ENCODE measurements at places on chromosomes 2 and 18. TPM values are rescaled to one million over a fixed set of nuclear protein-coding genes. Genes with fewer than 3 reads are reported as not detected.

DNA sequence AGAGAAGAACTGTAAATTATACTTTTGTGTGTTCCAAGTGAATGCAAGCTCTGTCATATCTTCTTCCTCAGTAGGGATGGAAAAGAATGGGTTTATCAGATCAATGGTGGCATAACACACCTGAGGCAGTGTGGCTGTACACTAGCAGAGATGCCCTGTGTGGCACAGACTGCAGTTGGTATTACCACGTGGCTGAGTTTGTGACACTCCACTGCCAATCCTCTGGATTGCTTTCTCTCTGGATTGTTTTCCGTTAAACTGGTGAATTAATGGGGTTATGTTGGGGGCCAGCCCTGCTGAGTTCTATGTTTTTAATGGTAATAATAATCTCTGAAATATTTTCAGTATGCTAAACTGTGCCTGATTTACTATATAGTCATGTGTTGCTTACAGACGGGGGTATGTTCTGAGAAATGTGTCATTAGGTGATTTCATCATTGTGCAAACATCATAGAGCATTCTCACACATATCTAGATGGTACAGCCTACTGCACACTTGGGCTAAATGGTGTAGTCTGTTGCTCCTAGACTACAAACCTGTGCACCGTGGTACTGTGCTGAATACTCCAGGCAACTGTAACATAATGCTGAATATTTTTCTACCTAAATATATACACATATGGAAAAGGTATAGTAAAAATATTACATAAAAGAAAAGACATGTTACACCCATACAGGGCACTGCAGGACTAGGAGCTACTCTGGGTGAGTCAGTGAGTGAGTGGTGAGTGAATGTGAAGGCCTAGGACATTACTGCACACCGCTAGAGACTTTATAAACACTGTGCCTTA lies 84.7 kb upstream of the ST6GAL2 start:
- no peak for DNase-seq

DNA sequence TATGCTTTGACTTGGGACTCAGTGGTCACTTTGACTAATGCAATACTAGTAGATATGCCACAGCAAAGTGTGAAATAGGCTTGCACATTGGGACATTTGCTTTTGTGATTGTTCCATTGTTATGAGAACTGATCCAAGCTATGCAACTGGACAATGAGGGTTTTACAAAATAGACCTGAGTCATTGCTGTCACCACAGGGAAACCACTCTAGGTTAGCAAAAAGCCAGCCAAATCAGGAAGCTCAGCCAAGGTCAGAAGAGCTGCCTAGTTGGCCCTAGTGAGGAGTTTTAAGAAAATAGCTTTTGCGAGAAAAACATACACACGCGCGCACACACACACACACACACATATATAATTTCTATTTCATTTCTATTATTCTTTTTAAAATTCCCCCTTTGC lies 452.4 kb upstream of the CDH7 start:
- no peak for DNase-seq

GRCh38 chr2:70330476-70330875 lies 28.6 kb upstream of the FAM136A start:
- DNase-seq: no peak

DNA sequence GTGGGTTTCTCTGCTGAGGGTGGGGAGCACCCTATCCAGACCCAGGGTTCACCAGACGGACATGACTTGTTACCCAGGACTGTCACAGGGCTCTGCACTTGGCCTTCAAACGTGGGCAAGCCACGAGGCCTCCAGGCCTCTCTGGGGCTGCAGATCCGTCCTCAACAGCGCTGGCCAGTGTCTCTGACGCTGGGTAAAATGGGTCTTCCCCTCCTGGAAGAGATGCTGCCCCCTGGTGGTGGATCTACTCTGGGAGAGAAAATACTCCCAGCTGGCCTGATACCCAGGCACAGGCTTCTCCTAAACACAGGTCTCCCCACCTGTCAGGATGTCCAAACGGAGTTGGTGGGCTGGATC lies 3.7 kb downstream of the GPR17 start:
- peak; percentile 69 for DNase-seq

DNA sequence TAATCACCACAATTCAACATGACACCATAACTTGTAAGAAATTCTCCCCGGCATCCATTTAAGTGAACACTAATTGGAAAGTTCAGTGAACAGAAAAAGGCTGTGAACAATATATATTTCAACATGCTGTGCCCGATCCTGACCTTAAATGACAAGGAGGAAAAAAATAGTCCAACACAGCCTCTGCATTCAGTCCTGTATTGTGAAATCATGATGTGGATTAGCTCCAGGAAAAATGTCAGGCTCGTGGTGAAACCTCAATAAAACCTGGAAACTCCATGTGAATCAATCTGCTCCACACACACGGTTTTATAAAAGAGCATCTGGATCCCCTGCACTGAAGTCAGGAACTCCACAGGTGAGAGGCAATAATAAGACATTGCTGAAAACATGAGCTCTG lies 145.4 kb upstream of the SPOPL start:
- no peak for DNase-seq

DNA sequence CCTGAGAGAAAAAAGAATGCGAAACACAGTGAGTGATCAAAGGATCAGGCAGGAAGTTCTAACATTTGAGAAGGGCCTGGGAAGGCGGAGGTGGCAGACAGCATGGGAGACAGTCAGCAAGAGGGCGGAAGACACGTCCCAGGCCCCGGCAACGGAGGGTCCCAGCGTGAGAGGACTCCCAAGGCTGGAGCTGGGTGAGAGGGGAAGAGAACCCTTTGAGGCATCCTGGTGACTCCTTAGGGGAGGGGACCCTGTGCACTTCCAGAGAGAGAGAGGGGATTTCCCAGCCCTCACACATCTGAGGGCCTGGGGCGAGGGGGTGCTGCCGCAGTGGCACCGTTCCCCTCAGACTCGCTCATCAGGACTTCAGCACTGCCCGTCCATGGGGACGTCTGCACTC lies 133.4 kb downstream of the RTP5 start:
- DNase-seq: no peak

- DNase-seq: no peak
Observed at GRCh38 chr18:12816451-12816850, 67.6 kb downstream of the PTPN2 start.

GRCh38 chr18:65994302-65994701 lies 243.5 kb downstream of the CDH7 start:
- DNase-seq: no peak

DNA sequence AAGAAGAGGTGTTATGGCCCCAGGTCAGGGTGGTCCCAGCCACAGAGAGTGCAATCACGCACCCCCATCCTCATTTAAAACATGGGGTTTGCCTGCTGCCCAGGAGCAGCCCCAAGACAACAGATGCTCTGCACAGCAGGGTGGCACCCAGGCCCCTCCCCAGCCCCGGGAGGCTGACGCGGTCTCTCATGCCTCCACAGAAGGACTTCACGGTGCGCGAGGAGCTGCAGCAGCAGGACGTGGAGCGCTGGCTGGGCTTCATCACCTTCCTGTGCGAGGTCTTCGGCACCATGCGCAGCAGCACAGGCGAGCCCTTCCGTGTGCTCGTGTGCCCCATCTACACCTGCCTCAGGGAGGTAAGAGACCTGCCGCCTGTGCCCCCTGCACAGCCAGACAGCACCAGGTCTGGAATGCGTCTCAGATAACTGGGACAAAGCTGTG lies 133.7 kb downstream of the SMAD7 start:
- DNase-seq: no peak

- no peak for DNase-seq
Observed at GRCh38 chr2:103594823-103595222, 833.0 kb downstream of the TMEM182 start.

GRCh38 chr2:172623249-172623965 lies 67.5 kb downstream of the PDK1 start:
- DNase-seq: no peak

- DNase-seq: no peak
Observed at GRCh38 chr2:31110431-31110830, 27.8 kb downstream of the GALNT14 start.

GRCh38 chr2:171741189-171741588 lies 53.9 kb downstream of the DYNC1I2 start:
- no peak for DNase-seq

DNA sequence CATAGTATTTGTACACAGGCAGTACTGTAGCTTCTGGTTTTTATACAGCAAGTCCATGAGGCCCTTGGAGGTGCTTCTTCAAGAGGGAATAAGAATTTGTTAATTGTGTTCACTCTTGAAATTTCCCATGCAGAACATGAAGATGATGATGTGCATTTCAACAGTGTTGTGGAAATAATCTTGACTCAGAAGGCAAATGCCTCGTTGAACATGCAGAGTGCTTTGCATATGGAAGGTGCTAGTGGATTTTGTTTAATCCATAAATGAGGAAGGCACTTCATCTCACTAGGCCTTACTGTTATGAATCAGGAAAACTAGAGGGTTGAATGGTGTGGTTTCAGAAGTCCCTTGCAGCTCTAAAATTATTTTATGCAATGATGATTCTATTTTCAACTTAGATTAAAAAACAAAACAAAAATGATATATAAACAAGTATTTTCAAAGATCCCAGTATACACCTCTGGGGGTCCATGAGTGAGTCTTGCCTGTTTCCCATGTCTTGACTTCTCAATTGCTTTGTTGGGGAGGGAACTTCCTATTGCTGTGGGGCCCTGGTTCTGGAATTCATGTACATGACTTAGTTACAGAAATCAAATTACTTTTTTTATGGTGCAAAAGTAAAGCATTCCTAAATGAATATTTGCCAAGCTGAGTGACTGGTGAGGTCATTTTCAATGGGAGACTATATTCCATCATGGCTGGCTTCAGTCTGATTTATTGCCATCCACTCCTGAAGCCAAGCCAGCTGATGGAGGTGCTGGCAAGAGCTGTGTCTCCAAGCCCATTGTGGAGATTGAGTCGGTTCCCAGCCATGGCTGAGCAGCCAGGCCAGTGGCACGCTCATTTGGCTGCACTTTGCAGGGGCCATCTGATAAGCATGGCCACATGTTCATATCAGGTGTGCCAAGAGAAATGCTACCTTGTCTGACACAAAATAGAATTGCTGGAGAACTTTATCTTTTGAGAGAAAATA lies 56.5 kb downstream of the MGAT5 start:
- no peak for DNase-seq

DNA sequence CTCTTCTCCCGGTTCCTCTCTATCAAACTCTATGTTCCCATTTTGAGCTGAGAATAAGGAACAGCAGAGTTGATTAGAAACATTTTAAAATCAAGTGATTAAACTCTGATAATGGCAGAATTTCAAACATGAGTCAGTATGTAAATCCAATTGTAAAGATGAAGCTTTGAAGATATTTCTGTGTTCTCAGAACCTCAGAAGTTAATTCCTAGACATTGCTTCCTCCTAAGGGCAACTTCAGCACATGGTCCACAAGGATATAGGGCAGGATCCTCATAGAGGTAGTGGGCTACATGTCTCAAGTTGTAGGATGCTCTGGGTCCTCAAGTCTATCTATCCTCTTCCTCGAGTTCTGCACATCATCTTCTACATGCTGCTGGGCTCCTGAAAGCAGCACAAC lies 46.3 kb downstream of the QPCT start:
- no peak for DNase-seq

DNA sequence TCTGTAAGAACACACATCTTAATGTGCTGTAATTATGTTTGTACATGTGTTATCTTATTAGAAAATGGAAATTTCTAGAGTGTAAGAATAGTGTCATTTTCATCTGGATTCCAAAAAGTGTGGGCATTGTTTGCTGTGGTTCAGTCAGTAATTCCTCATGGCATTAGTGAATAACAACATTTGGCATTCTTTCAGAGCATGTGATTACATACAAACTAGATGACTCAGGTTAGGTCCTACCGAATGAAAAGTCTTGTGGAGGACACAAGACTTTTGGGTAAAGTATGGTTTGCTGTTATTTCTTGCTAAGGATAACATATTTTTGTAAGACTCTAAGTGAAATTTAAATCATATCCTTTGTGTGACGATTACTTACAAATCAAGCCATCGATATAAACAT lies 593.1 kb upstream of the NRXN1 start:
- DNase-seq: no peak

DNA sequence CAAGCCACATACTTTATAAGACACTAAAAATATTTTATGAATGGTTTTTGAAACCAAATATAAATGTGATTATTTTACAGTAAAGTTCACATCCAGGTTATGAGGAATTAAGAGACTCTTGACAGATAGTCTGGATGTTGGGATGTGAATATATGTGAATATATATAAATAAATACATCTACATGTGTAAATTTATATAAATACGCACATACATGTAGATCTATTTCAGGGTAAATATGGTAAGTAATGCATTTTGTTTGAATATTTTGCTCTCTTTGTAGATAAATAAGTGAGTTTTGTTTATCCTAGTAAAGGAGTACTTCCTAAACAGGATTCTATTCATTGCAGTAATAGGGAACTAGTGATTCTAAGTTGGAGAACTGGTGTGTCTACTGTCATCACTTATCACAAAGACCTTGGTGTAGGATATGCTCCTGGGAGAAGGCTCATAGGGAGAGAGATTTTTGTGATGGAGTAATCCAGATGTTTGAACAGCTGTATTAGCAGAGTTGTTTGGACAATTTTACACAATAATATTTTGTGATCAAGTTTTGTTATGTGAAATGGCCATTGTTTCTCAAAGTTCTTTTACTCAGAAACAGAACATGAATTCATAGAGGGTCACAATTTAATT lies 60.2 kb upstream of the NT5C1B start:
- no peak for DNase-seq

DNA sequence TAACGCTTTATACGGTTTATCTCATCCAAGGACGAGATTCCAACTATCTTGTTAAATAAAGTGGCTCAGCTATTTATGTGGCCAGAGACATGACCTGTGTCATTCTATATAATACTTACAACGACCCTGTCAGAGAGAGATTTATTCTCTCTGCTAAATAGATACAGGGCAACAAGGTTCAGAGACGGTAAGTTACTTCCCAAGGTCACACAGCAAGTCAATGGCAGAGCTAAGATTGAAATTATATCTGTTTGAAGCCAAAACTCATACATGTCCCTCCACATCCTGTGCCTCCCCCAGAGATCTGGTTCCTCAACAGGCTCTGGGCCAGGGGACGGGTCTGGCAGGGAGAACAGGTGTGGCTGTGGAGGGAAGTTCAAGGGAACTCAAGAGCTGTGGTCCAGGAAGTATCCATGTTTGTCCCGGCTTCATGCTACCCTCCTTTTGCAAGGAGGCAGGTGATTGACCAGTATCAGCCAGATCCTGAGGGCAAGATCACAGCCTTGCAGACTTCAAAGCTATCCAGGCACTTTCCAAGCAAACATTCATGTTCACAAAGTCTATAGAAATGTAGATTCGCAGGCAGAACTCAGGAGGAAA lies 99.8 kb downstream of the CAPN13 start:
- DNase-seq: no peak

The CD207 gene
- total RNA-seq: 0.99 TPM

The SLC14A1 gene
- total RNA-seq: 2.8 TPM

The TWIST2 gene
- total RNA-seq: 1.2 TPM

The HIBCH gene
- total RNA-seq: 18.7 TPM

The CHMP1B gene
- 38.0 TPM for total RNA-seq

The RGPD3 gene
- total RNA-seq: 3.9 TPM

The C2orf66 gene
- total RNA-seq: 0.05 TPM

The RESP18 gene
- not detected for total RNA-seq

The RAB11FIP5 gene
- total RNA-seq: 0.71 TPM

The SLC5A7 gene
- 0.05 TPM for total RNA-seq
